Lung (tissue), 17 donors: ENCODE measurements at places on chromosomes 11 and 22. TPM values are rescaled to one million over a fixed set of nuclear protein-coding genes. Genes with fewer than 3 reads are reported as not detected.

GRCh38 chr11:45204761-45205160 lies 58.3 kb downstream of the PRDM11 start:
- DNase-seq, result peak; percentile 33
- no peak overlapping the region for H3K4me3 ChIP-seq
- H3K27ac ChIP-seq, result no peak overlapping the region
- no peaks in the 10 kb centered on the region for H3K27me3 ChIP-seq
- peaks cover 13% of the 10 kb centered on the region for H3K4me1 ChIP-seq

DNA sequence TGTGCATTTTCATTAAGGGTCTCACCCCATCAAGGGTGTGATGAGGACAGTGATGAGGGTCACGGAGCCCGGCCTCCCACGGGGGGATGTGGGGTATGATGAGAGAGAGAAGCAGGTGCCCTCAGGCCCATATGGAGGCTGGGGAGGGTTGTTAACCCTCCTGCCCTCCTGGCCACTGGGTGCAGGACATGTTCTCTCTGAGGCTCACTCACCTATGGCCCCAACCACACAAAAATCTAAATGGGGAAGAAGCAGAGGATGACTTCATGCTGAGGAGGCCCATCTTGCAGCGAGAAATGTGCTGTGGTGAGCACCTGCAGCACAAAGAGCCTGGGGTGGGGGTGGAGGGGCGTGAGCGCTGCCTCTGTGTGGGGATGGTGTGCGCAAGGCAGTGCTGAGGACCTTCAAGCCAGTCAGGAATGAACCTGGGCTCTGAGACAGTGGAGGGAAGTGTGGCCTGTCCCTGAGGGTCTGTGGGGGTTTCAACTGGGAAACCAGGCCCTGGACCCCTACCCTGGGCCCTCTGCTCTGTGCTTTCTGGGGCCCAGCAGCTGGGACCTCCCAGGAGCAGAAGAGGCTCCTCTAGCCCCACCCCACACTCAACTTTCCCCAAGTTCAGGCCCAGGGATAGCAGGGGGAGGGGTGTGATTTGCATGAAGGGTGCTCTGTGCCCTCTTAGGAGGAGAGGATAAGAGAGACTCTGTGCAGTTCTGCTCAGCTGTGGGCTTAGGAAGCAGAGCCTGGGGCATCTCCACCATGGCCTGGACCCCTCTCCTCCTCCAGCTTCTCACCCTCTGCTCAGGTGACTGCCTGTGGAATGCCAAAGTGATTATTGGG lies 43.0 kb upstream of the TOP3B start:
- no peak overlapping the region for H3K27ac ChIP-seq
- H3K27me3 ChIP-seq, result no peaks in the 10 kb centered on the region
- H3K36me3 ChIP-seq, result no peaks in the 10 kb centered on the region
- H3K4me1 ChIP-seq, result no peaks in the 10 kb centered on the region

DNA sequence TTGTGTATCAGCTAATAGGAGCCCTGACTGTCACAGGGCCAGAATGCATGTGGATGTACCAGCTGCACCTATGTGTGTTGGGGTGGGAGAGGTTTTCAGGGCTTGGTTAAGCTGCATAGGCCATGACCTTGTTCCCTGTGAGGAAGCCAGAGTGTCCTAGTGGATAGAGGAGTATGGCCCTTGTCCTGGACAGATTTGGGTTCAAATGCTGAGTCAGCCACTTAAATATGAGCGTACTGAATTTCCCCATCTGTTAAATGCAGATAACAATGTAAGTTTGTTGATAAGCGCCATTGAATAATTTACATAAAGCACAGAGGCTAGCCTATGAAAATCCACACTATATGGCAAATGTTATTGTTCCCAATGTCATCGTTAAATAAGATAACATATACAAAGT lies 74.4 kb downstream of the PANX1 start:
- peaks cover 3% of the 10 kb centered on the region for H3K4me1 ChIP-seq
- peak; percentile 50 for DNase-seq
- H3K27me3 ChIP-seq, result no peaks in the 10 kb centered on the region
- H3K27ac ChIP-seq, result no peak overlapping the region

DNA sequence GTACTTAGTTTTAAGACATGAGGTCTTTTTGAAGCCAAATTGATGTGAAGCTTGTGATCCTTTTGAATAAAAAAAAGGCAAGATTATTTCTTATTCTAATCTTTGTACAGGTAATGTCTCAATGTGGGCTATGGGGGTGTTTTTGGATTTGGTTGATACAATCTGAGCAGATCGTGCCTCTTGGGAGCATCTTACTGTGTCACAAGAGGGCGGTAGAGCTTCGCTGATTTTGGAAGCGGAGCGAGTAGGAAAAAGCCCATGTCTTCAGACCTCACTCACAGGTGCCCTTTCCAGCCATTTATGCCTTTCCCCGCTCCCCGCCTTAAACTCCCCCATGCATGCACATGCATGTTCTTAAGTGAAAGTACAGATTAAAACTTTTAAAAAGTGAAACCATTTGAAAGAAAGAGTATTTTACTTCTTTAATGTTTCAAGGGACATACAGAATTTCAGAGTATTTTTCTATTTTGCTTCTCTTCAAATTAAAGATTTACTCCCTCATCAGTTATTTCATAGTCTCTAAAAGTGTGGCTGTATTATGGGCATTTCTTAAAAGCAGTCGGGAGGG lies 18.8 kb downstream of the DDX25 start:
- DNase-seq, result peak; percentile 85
- H3K27ac ChIP-seq, result no peak overlapping the region
- H3K4me1 ChIP-seq, result no peaks in the 10 kb centered on the region

DNA sequence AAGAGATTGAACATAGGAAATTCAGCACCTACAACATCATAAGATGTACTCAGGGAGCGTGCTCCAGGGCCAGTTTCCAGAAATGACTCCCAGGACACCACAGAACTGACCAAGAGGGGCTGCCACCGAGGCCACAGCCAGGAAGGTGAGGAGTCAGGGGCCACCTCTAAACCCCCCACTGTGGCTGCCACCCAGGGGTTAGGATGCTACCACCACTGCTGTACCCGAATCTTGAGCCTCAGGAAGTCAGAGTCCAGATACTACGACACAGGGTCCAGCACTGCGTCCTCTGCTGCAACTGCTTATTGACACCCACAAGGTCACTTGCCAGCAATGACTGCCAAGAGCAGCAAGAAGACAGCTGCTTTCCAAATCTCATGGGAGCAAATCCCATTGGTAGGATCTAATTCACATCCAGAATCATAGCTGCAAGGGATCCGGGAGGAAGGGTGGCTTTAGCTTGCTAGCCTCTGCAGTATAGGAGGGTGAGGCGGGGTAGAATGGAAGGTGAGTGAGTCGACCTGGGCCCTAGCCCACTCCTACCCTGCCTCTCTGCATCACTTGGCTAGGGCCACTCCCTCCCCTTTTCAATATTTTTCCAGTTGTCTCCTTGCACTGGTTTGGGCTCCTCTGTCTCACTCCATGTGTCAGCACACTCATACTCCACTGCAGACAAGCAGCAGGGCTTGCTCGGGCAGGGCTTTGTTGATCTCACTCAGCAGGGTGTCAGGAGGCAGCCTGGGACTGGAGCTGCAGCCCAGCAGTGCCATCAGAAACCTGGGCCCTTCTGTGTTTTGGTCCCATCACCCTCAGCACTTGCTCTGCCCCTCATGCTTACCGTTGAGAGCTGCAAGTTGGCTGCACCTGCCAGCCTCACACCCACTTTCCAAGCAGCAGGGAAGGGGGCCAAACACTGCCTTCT lies 18.1 kb upstream of the CYTH4 start:
- H3K36me3 ChIP-seq, result no peaks in the 10 kb centered on the region
- no peak overlapping the region for H3K27ac ChIP-seq
- H3K4me1 ChIP-seq, result no peaks in the 10 kb centered on the region
- H3K27me3 ChIP-seq, result peaks cover 8% of the 10 kb centered on the region
- H3K4me3 ChIP-seq, result no peak overlapping the region

GRCh38 chr22:25726241-25726640 lies 15.7 kb upstream of the MYO18B start:
- H3K4me3 ChIP-seq, result no peak overlapping the region
- no peak overlapping the region for H3K27ac ChIP-seq
- H3K27me3 ChIP-seq, result no peaks in the 10 kb centered on the region

DNA sequence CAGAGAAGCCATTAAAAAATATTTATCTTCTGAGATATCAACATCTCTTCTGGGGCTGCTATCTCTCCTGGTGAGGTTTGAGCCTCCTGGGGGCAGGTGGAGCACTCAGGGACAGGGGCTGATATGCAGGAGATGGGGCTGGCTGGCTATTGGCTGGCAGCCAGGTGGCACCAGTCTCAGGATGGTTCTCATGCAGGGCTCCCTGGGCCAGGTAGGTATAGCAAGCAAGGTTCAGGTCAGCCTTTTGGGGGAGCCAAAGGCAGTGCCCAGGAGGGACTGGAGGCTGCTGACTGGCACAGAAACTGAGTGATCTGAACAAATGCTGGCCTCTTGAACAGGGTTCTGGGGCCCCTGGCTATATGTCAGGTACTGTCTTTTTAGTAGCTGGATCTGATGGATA lies 29.7 kb upstream of the EMSY start:
- no peak overlapping the region for H3K4me3 ChIP-seq
- no peak overlapping the region for H3K27ac ChIP-seq
- no peak for DNase-seq
- H3K27me3 ChIP-seq, result no peaks in the 10 kb centered on the region

DNA sequence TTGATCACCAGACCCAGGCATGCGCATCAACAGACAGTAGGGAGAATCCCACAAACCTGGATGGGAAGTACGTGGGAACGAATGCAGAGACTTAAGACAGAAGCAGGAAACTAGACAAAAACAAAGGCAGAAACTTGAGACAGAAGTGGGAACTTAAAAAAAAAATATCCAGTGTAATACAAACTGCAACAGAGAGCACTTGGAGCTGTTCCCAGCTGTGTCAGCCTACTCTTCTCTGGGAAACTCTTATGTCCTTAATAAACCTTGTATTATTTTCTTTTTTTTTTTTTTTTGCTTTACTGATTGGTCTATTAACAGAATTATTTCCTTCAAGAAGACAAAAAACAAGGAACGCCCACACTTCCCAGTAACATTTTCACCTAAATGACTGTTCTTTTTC lies 1818.1 kb upstream of the RAG2 start:
- H3K4me3 ChIP-seq, result no peak overlapping the region
- no peaks in the 10 kb centered on the region for H3K27me3 ChIP-seq
- peak; percentile 19 for DNase-seq
- H3K36me3 ChIP-seq, result no peaks in the 10 kb centered on the region
- no peaks in the 10 kb centered on the region for H3K4me1 ChIP-seq

DNA sequence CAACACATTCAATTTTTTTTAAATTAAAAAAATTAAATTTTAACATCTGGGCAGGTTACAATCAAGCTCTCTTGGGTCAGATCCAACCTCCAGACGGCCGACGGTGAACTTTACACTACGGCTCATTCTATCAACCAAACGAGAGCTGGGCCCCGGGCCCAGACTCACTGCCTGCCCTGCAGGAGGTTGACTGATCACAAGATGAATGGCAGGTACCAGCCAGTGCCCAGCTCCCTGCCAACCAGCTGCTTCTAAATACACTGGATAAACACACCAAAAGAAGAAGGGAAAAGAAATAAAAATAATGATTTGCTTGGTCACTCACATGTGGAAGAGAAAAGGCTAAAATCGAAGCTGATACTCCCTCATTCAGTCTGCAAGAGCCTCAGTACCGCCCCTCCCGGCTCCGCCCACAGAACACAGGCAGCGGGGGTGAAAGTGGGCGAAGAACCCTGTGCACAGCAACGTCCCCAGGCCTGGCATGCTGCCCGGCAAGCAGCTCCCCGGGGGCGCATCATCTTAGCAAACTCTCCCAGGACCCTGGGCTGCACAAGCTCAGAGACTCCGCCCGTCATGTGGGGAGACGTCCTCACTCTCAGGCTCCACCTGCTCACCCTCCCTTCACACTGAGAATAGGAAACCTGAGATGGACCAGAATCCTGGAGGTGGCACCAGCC lies 303.4 kb downstream of the SHANK2 start:
- H3K27me3 ChIP-seq, result no peaks in the 10 kb centered on the region
- no peak overlapping the region for H3K4me3 ChIP-seq
- no peaks in the 10 kb centered on the region for H3K4me1 ChIP-seq
- no peak for DNase-seq

DNA sequence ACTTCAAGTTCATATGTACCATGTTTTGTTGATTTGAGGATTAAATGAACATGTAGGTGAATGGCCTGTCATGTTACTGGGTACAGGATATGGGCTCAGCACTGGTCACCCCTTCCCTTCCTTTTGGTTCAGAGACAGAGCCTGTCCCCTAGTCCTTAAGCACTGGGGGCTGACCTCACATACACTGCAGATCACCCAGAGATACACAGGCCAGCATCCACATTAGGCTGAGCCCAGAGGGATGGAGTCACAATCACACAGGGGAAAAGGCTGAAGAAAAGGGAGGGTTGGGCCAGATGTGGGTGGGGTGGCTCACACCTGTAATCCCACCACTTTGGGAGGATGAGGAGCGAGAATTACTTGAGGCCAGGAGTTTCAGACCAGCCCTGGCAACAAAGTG lies 62.3 kb downstream of the IGLL5 start:
- DNase-seq, result no peak
- no peaks in the 10 kb centered on the region for H3K36me3 ChIP-seq
- no peak overlapping the region for H3K27ac ChIP-seq
- no peaks in the 10 kb centered on the region for H3K4me1 ChIP-seq
- H3K4me3 ChIP-seq, result no peak overlapping the region

DNA sequence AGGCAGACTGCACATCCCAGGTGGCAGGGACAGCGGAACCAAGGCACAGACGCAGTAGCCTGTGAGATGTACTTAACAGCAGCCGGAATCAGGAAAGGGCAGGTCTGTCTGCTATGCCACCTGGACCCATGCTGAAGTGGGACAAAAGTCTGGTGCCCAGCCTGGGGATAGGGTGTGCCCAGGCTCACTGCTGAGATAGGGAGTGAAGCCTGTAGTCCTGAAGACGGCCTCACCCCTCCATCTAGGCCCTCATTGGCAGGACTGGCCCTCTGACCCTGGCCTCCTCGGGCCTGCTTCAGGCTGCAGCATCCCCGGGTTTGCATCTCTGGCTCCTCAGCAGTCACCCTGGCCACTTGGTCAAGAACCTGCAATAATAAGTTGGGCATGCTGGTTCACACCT lies 32.4 kb upstream of the TSKU start:
- no peak overlapping the region for H3K4me3 ChIP-seq
- no peak overlapping the region for H3K27ac ChIP-seq
- no peaks in the 10 kb centered on the region for H3K27me3 ChIP-seq
- no peaks in the 10 kb centered on the region for H3K36me3 ChIP-seq

The SOX10 gene
- not detected for total RNA-seq

The OR2D2 gene
- total RNA-seq, result 0.25 TPM

The TENM4 gene
- 5.0 TPM for total RNA-seq

The OSBPL5 gene
- total RNA-seq, result 51.5 TPM

The TSPAN32 gene
- 7.6 TPM for total RNA-seq

The FLRT1 gene
- 0.34 TPM for total RNA-seq

The KIRREL3 gene
- 0.15 TPM for total RNA-seq

The PGR gene
- total RNA-seq, result 8.8 TPM

The SSTR3 gene
- total RNA-seq, result 0.09 TPM

The TRIM49 gene
- not detected for total RNA-seq
